Heart left ventricle (tissue), 16 donors: ENCODE measurements at places on chromosomes 3 and 15. TPM values are rescaled to one million over a fixed set of nuclear protein-coding genes. Genes with fewer than 3 reads are reported as not detected.
A peak's percentile ranks its signal among the peaks of the same experiment; 100 is the strongest.

Gene PCCB
- total RNA-seq: 91.4 TPM

Gene PTX3
- 1.2 TPM for total RNA-seq

Gene CLCN2
- total RNA-seq: 1.3 TPM

Gene TPRG1
- 1.3 TPM for total RNA-seq

- no peak for DNase-seq
Observed at GRCh38 chr3:158658889-158659288, 13.6 kb downstream of the LXN start.

- no peak for DNase-seq
Observed at GRCh38 chr15:49412797-49413196, 10.2 kb upstream of the FGF7 start.

DNA sequence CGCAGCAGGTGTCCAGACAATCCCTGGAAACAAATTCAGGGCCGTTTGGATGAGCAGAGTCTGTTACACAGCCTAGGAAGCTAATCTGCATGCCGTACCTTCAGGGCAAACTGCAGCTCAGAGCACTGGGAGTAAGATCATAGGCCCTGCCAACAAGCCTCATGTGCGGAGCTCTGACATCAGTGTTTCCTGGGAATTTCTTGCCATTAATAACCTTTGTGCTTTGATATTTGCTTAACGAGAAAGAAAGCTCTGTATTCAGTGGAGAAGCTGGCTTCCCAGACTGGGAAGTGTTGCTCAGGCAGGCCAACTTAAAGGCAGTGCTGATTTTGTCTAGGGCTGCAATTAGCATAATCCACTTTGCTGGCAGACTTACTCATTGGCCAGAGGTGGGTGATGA lies 116.1 kb upstream of the KLHL25 start:
- DNase-seq: no peak

- DNase-seq: peak; percentile 41
Observed at GRCh38 chr3:12708584-12709192, 44.8 kb upstream of the RAF1 start.

DNA sequence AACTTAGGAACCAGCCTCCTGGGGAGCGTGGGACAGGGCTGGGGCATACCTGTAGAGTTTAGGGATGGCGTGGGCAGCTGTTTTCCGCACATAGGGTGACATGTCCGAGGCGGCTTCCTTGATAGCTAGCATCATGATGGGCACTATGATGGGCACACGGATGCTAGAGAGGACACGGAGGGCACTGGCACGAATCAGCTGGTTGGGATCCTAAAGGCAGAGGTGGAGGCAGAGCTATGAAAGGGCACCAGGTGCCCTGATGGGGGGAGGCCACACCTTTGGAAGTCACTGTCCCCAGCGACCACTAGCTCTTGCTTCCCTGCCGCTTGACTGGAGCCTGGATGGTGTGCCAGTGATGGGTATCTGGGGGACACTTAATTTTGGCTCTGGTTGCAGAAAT lies 28.3 kb downstream of the AP3B2 start:
- no peak for DNase-seq

GRCh38 chr3:129867506-129868124 lies 25.9 kb downstream of the TMCC1 start:
- no peak for DNase-seq

DNA sequence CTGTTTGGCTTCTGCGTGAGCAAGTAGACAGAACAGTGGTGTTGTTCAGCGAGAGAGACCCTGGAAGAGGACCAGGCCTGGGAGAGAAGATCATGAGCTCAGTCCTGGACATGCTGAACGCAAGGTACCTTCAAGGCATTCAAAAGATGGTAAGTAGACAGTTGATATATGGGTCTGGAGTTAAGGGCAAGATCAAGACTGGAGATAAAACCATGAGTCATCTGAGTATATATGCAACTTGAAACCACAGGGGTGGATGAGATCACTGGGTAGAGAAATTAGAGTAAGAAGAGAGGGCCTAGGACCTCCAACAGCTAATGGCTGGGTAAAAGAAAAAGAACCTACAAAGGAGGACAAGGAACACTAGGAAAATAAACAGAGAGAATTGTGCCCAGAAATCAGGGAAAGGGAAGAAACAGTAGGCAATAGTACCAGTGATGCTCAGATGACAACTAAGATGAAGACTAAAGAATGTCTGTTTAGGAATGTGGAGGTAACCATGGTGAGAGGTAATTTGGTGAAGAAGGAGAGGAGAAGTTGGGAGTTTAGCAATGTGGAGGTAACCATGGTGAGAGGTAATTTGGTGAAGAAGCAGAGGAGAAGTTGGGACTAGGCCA lies 343.2 kb upstream of the ADAMTS9 start:
- no peak for DNase-seq

GRCh38 chr3:43155464-43156121 lies 49.7 kb upstream of the POMGNT2 start:
- peak; percentile 73 for DNase-seq
